ENCODE measurements at places on chromosomes 4 and X.

DNA sequence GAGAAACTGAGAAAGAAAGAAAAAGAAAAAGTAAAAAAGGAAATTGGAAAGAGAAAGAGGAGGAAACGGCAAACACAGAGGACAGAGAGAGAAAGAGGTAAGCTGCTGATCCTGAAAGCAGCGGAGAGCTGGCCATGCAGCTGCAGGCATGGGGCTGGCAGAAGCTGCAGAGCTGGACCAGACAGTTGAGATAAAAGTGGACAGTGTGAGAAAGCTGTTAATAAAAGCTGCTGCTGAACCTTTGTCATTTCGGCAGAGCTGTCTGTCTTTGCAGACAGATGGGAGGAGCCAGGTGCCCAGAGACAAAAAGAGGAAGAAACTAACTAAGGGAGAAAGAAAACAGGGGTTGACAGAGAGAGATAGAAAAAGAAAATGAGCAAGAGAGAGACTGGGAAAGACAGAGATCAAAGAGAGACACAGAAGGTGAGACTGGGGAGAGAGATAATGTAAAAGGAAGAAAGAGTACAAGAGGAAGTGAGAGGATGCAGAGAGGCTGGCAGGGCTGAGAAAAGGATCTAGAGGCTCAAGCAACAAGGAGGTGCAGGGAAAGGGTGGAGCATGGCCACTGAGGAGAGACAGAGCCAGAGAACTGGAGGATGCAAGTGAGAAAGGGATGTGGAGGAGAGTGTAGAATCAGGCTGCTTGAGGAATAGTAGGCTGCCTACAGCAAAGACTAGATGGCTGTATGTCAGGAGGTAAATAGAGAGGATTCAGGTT is 376.8 kb upstream of the FGF16 start:
- no peak for DNase-seq

DNA sequence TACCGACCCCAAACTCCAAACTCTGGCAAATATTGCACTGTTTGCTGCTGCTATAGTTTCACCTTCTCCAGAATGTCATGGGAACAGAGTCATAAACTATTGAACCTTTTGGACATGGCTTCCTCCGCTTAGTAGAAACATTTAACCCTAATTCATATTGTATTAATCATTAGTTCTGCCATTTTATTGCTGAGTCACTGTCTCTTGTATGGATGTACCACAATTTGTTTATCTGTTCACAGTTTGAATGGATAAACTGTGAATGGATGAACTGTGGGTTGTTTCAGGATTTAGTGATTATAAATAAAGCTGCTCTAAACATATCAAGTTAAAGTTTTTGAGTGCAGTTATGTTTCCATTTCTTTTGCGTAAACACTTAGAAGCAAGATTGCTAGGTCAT is 10.1 kb downstream of the ANXA10 start:
- DNase-seq, result no peak

DNA sequence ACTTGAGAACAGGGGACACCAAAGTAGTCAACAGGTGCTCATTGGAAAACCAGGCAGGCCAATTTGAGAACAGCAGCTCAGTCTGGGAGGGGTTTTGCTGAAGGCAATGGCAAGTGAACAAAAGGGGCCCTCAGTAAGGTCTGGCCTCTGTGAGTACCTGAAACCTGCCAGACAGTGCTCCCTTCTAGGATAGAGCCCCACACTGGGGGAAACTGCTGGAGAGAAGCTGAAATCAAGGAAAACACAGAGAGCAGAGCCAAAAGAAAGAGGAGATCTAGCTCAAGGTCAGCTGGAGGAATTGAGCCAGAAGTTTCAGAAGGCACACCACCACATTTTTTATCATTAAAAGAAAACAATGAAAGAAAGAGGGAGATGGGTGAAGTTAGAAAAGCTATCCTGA is 28.2 kb downstream of the PNMA6E start:
- DNase-seq, result no peak

GRCh38 chr4:45679411-45679810 is 444.4 kb downstream of the GABRG1 start:
- no peak for DNase-seq

DNA sequence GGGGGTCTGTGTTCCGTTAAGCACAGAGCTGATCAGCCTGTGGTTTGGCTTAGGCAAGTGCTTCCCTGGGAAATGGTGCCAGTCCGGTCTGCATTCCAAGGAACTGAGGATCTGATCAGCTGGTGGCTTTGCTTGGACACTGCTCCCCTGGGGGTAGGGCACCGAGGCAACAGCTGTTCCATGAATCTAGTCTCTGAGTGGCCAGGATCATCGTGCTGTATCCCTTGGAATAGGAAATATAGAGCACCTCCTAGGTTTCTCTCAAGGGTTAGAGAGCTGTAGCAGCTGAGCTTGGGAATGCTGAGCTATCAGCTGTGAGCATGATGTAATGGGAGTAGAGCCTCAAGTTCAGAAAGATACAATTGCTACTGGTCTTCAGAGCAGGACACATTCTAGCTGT is 863.9 kb downstream of the RAPGEF2 start:
- DNase-seq, result no peak

GRCh38 chr4:99642725-99643489 is 14.7 kb downstream of the C4orf54 start:
- DNase-seq, result no peak

- no peak for DNase-seq
Observed at GRCh38 chr4:39655211-39655610, 16.5 kb upstream of the SMIM14 start.

DNA sequence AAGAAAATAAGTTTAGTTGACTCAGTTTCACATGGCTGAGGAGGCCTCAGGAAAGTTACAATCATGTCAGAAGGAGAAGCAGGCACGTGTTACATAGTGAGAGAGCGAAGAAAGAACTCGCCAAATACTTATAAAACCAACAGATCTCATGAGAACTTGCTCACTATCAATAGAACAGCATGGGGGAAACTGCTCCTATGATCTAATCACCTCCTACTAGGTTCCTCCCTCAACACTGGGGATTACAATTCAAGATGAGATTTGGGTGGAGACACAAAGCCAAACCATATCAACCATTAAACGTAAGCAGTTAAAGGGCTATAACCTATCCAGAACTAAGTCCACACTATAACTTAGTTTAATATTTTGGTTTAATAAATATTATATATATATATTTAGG is 113.8 kb upstream of the ADGRL3 start:
- no peak for DNase-seq

DNA sequence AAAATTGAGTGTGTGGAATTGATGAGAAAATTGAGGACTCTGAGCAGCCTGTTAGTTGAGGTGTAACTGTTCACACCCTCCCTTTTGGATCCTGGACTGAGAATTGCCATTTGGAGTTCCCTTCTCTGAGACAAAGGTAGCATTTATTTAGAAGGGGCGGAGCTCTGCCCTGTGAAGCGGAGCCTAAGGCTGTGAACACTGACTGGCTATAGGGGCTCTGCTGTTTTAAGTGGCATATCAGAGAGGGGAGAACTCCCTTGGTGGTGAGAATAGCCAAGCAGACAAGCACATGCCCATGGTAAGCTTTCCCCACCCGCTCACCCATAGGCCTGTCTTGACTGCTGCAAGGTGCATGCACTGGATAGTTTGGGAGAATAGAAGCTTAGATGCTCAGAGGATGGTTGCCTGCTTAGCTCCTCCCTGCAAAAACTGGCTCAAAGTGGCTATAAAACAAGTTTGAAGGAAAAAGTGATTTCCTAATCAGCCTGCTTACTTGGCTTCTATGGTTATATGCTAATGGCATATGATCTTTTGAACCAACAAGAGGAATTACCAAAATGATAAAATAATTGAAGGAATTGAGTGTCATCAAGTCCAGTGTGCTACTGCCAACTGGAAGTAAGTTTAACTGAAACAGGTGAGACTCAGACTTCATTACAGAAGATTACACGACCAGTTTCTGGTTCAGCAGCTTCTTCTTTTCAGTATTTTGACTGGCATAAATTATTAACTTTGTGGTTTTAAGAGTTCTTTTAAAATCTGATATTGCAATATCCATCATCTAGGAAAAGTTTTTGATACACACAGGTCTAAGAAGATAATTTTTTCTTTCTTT is 108.4 kb downstream of the AFF1 start:
- DNase-seq, result no peak

GRCh38 chr4:31059753-31060522 is 339.8 kb downstream of the PCDH7 start:
- no peak for DNase-seq

DNA sequence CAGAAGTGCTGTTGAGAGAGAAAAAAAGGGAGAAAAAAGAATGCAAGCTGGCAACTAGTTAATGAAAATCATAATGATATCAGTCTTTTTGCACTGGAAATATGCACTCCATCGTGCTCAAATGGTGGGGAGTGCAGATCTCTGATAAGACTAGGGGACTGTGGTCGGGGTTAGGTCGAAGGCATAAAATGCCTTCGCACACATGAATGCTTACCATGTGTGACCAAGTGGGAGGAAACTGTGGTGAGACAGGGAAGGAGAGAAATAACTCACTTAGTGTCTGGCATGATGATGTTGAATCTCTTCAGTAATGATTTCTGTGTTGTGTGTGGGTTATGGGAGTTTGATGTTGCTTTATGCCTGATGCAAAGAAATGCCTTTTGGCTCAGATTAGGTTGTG is 358.9 kb downstream of the FBXO8 start:
- DNase-seq, result no peak

GRCh38 chr4:31613946-31614623 is 893.9 kb downstream of the PCDH7 start:
- no peak for DNase-seq

- DNase-seq, result no peak
Observed at GRCh38 chr4:1872870-1873269, 1.7 kb downstream of the NSD2 start.

DNA sequence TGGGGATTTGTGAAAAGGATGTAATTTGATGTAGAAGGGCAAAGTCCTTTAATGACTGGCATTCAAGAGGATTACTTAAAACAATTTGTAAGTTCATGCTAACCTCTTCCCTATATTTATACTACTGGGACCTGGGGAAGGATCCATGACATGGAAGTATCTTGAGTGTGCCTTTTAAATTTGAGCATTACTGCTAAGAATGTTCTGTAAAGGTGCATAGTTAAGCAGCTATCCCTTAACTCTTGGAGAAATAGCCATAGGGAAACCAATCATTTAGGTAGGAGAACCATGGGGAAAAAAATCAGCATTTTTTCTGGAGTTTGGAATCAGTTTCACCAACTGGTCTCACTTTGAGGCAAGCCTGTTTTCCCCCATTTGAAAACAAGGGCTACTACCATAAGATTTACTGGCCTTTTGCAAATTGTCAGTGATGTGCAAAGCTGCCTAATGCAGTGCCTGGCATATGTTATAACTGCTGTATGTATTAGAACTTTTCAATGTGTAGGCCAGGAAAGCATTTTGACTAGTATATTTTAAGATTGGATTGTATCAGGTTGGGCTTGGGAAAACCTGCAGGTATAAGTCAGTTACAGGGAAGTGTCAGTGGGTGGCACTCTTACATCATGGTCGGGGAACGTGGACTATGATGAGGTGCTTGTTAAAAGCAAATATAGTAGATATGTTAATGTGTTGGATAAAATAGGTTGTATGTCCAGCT is 72.1 kb downstream of the PRSS12 start:
- no peak for DNase-seq

GRCh38 chrX:133188631-133189030 is 29.5 kb downstream of the TFDP3 start:
- DNase-seq, result no peak

DNA sequence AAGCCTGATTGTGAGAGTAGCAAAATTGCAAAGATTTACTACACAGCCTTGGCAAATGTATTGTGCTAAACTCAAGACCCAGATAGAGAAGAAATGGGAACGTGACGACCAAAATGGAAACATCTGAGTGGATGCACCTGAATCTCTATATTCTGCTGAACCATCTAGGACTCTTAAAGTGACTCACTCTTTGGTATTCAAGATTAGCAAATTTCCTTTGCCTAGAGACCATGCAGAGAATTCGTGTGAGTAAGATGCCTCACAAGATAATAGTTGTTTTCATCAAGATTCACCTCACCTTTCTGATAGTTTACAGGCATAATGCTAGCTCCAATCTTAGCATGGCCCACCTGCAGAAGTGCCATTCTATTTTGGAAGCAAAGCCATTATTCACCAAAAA is 14.4 kb upstream of the ATOH1 start:
- DNase-seq, result no peak

DNA sequence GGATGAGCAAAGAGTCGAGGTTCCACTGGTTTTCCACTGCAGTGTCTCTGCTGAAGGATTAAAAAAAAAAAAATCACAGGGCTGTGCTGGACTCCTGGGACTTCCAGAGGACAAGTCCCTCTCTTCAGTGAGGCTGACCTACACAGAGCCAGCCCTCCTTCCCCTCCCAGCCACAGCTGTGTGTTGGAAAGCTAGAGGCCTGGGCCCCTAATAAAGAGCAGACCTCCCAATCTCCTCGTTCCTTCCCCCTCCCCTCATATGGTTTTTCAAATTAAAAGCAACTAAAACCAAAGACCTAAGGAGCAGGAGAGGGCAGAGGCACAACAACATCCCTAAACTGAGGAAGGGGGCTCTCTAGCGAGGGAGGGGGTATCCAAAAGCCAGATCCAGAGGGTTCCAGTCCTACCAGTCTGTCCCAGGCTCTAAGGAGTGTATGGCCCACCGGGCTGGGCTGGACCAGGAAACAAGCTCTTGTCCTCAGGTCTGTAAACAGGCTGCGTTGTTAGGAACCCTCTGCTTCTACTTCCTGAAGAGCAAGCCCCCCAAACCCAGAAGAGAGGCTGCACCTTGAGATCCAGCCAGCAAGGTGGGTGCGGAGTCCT is 4.0 kb upstream of the PDGFRA start:
- no peak for DNase-seq

DNA sequence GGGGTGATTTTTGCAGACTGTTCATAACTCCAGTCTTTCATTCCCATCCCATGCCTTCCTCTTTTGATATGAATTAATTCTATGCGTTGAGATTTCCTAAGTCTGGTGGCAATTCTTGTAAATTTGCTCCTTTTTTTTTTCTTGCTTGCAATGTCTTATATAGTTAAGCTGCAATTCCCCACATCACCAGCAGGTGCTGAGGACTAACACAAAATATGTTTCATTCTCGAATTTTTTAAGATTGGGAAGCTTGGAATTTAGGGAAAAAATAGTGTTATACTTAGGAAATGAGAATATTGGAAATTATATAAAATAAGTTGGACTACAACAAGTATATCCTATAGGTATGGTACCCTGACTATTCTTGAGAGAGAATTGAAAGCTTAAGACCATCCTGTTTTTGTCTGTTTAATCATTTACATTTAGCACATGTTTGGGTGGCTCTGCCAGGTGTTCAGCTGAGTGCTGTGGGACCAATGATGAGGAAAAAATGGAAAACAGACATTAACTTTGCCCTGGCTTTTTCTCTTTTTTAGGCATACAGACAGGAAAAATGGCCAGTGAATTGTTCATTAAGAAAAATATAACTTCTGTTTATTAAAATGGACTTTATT is 30.2 kb downstream of the AFF2 start:
- no peak for DNase-seq

- DNase-seq, result no peak
Observed at GRCh38 chr4:76194325-76194724, 19.3 kb downstream of the SCARB2 start.

Measured in suprapubic skin (tissue), 4 donors.